ENCODE measurements at places on chromosomes 4 and X.

DNA sequence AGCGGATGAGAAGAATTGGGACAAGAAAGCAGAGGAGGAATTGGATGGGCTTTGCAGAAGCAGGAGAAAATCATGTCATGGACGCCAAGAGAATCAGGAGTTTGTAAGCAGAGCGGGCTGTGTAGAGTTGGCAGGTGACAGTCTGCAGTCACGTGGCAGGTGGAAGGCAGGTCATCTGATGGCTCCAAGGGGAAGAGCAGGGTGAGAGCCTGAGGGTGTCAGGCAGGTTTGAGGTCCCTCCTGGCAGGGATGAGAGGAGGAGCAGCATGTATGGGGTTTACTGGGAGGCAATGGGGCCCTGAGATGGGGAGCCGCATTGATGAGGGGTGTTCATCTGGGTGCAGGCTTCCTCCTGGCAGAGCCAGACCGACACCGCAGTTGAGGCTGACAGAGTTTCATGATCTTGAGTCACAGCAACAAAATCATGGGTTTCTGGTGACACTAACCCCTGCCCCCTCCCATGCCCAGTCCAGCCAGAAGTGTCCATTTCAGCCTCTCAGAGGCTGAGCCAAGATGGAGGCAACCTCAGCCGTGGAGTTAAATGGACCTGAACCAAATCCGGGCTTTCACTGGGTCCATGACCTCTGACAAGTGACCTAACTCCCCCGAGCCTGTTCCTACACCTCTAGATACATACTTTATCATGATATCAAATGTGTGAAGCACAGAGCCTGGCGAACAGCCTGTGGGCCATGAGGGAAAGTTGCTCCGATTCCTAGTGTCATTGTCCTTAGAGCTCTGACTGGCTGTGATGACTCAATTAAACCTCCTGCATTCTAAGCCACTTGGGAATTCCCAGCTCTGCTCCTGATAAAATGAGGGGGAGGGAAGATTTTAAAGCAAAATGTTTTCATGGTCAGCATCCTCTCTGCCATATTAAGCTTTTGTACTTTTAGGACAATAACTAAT lies 36.1 kb downstream of the EVC start:
- peak; percentile 56 for DNase-seq

- no peak for DNase-seq
These were observed 2.9 kb downstream of the ASMTL start for GRCh38 chrX:1449823-1450149.

- no peak for DNase-seq
These were observed 52.7 kb downstream of the ACOX3 start for GRCh38 chr4:8387615-8388527.

DNA sequence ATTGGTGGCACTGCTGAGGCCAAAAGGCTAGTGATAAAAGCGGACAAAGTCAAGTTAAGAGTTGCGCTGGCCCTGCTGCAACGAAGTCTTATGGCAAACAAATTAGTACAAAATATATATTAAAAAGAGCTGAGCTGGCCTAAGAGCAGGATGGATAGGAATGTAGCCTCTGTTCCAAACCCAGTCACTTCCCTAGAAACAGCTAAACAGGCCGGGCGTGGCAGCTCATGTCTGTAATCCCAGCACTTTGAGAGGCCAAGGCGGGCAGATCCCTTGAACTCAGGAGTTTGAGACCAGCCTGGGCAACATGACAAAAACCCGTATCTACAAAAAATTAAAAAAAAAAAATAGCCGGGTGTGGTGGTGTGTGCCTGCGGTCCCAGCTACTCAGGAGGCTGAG lies 32.4 kb upstream of the UGDH start:
- DNase-seq: no peak

GRCh38 chr4:10312568-10312967 lies 144.7 kb downstream of the ZNF518B start:
- DNase-seq: no peak

Measured in fibroblast of skin of abdomen (primary cell).